Upper lobe of left lung (tissue), 6 donors: ENCODE measurements at places on chromosomes 3 and 15.
A peak's percentile ranks its signal among the peaks of the same experiment; 100 is the strongest.

GRCh38 chr3:50512131-50512530 is 8.7 kb upstream of the CACNA2D2 start:
- no peak for DNase-seq
- peaks cover 19% of the 10 kb centered on the region for H3K4me1 ChIP-seq
- no peak overlapping the region for H3K4me3 ChIP-seq
- H3K27ac ChIP-seq, result no peak overlapping the region

- no peak overlapping the region for H3K4me3 ChIP-seq
- DNase-seq, result no peak
Observed at GRCh38 chr3:30400926-30401325, 205.5 kb upstream of the TGFBR2 start.

- no peaks in the 10 kb centered on the region for H3K27me3 ChIP-seq
- H3K4me3 ChIP-seq, result no peak overlapping the region
- H3K27ac ChIP-seq, result no peak overlapping the region
- no peaks in the 10 kb centered on the region for H3K36me3 ChIP-seq
- no peak for DNase-seq
Observed at GRCh38 chr15:68678746-68679145, 100.0 kb downstream of the CORO2B start.

- H3K27me3 ChIP-seq, result no peaks in the 10 kb centered on the region
- no peak overlapping the region for H3K4me3 ChIP-seq
Observed at GRCh38 chr15:39695793-39696192, 86.8 kb downstream of the FSIP1 start.

DNA sequence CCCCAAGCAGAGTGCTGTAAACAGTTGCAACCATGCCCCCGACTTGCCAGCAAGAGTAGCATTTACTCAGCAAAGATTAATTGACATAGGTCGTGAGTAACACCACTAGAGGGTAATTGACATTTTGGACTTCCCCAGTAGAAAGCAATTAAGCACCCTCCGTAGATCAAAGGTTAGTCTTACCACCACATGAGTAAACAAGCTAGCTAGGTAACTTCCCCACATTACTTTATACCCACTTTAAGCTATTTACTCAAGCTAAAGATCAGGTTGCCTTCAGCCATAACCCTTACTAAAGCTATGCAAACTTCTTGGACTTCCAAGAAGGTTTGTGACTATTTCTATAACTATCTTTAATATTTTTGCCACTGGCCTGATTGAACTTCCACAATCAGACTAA is 1072.7 kb downstream of the OTOL1 start:
- H3K4me3 ChIP-seq, result no peak overlapping the region
- no peaks in the 10 kb centered on the region for H3K4me1 ChIP-seq
- H3K27me3 ChIP-seq, result no peaks in the 10 kb centered on the region
- no peak for DNase-seq
- H3K36me3 ChIP-seq, result no peaks in the 10 kb centered on the region

- no peaks in the 10 kb centered on the region for H3K4me1 ChIP-seq
- H3K4me3 ChIP-seq, result no peak overlapping the region
- no peak for DNase-seq
Observed at GRCh38 chr3:172307141-172307560, 141.1 kb downstream of the GHSR start.

- no peak overlapping the region for H3K4me3 ChIP-seq
- H3K4me1 ChIP-seq, result peaks cover 23% of the 10 kb centered on the region
- H3K36me3 ChIP-seq, result no peaks in the 10 kb centered on the region
- DNase-seq, result no peak
- no peaks in the 10 kb centered on the region for H3K27me3 ChIP-seq
Observed at GRCh38 chr15:99580076-99580475, 14.3 kb downstream of the MEF2A start.

GRCh38 chr3:176595307-176595706 is 602.0 kb downstream of the TBL1XR1 start:
- H3K4me1 ChIP-seq, result no peaks in the 10 kb centered on the region
- no peak overlapping the region for H3K4me3 ChIP-seq
- H3K36me3 ChIP-seq, result no peaks in the 10 kb centered on the region
- H3K27ac ChIP-seq, result no peak overlapping the region

GRCh38 chr15:58546066-58546591 is 114.3 kb downstream of the LIPC start:
- H3K27me3 ChIP-seq, result no peaks in the 10 kb centered on the region
- DNase-seq, result no peak
- no peak overlapping the region for H3K4me3 ChIP-seq
- H3K27ac ChIP-seq, result no peak overlapping the region
- H3K4me1 ChIP-seq, result no peaks in the 10 kb centered on the region

GRCh38 chr3:53150247-53151085 is 10.5 kb upstream of the PRKCD start:
- peaks cover 32% of the 10 kb centered on the region for H3K4me1 ChIP-seq
- no peaks in the 10 kb centered on the region for H3K27me3 ChIP-seq
- peak overlapping the region; percentile 45 for H3K27ac ChIP-seq
- no peak for DNase-seq
- H3K4me3 ChIP-seq, result no peak overlapping the region
- H3K36me3 ChIP-seq, result no peaks in the 10 kb centered on the region

GRCh38 chr3:64900617-64901521 is 213.1 kb upstream of the ADAMTS9 start:
- no peaks in the 10 kb centered on the region for H3K4me1 ChIP-seq
- no peaks in the 10 kb centered on the region for H3K36me3 ChIP-seq
- no peak overlapping the region for H3K27ac ChIP-seq
- DNase-seq, result no peak
- H3K4me3 ChIP-seq, result no peak overlapping the region
- no peaks in the 10 kb centered on the region for H3K27me3 ChIP-seq

DNA sequence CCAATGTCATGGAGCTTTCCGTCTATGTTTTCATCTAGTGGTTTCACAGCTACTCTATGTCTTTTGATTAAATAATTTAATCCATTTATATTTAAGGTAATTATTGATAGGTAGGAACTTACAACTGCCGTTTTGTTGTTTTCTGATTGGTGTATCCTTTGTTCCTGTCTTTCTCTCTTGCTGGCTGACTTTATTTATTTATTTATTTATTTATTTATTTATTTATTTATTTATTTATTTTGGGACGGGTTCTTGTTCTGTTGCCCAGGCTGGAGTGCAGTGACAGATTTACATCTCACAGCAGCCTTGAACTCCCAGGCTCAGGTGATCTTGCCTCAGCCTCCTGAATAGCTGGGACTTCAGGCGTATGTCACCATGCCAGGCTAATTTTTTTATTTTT is 299.2 kb upstream of the COL8A1 start:
- no peaks in the 10 kb centered on the region for H3K36me3 ChIP-seq
- H3K4me3 ChIP-seq, result no peak overlapping the region
- no peaks in the 10 kb centered on the region for H3K4me1 ChIP-seq
- no peaks in the 10 kb centered on the region for H3K27me3 ChIP-seq
- DNase-seq, result no peak
- no peak overlapping the region for H3K27ac ChIP-seq

DNA sequence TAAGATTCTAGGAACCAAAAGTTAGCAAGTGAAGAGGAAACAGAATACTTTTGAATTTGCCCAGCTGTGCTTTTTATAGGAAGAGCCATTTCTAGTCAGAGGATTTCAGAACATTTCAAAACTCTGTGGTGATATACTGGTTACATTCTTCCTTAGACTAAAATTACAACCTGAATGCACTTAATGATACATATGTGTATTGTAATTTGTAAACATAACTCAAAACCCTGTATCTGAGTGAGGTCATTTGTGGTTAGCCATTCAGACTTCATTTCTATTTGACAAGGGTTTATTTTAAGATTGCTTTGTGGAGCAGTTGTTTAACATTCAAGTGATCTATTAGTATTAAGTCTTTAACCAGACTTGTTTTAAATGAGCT is 59.4 kb upstream of the TRIM71 start:
- no peaks in the 10 kb centered on the region for H3K4me1 ChIP-seq
- no peak overlapping the region for H3K27ac ChIP-seq
- H3K27me3 ChIP-seq, result no peaks in the 10 kb centered on the region
- H3K4me3 ChIP-seq, result no peak overlapping the region

- no peaks in the 10 kb centered on the region for H3K4me1 ChIP-seq
- no peaks in the 10 kb centered on the region for H3K36me3 ChIP-seq
- no peak overlapping the region for H3K27ac ChIP-seq
- H3K4me3 ChIP-seq, result no peak overlapping the region
- DNase-seq, result no peak
Observed at GRCh38 chr15:77393471-77393840, 26.4 kb downstream of the PEAK1 start.

- no peak overlapping the region for H3K27ac ChIP-seq
- no peak for DNase-seq
- H3K4me3 ChIP-seq, result no peak overlapping the region
- no peaks in the 10 kb centered on the region for H3K36me3 ChIP-seq
Observed at GRCh38 chr3:7254251-7254650, 393.3 kb downstream of the GRM7 start.

GRCh38 chr3:122960652-122961051 is 66.9 kb downstream of the SEMA5B start:
- no peaks in the 10 kb centered on the region for H3K36me3 ChIP-seq
- no peak overlapping the region for H3K4me3 ChIP-seq
- H3K27ac ChIP-seq, result no peak overlapping the region
- no peak for DNase-seq

DNA sequence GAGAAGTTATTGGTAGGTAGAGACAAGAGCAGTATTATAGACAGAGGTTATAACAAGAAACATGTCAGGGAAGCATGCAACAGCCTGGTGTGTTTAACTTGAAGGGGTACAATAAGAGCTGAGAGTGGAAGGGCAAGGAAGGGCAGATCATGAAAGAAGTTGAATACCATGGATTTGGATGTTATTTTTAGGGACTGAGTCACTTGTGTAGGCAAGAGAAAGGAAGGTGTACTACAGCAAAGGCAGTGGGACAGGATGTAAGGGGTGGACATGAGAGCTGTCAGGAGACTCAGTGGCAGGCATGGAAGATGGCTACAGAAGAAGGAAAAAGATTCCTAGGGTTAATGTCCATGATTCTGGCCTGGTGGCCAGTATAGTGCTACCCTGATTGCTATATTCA is 66.4 kb downstream of the TFG start:
- no peaks in the 10 kb centered on the region for H3K27me3 ChIP-seq
- H3K36me3 ChIP-seq, result no peaks in the 10 kb centered on the region
- no peak overlapping the region for H3K27ac ChIP-seq

GRCh38 chr15:54576298-54576935 is 598.2 kb downstream of the UNC13C start:
- H3K27me3 ChIP-seq, result no peaks in the 10 kb centered on the region
- H3K4me1 ChIP-seq, result no peaks in the 10 kb centered on the region
- H3K36me3 ChIP-seq, result no peaks in the 10 kb centered on the region
- H3K27ac ChIP-seq, result no peak overlapping the region

DNA sequence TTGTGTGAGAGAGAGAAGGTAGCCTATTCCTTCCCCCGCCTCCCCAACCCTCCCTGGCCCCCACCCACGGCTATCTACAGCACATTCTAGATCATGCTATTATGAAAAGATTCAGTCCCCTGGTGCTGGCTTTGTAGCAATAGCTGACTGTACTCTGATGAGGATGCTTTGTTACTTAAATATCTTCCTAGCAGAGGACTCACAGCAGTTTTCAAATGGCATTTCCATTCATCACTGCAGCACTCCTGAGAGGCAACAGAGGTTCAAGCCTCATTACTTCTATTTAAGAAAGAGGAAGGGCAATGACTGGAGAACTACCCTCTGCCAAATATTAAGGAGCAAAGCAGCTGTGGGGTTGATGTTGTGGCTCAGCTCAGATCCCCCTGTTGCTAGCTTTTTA is 61.0 kb downstream of the LRRN1 start:
- H3K27ac ChIP-seq, result no peak overlapping the region
- H3K27me3 ChIP-seq, result no peaks in the 10 kb centered on the region
- DNase-seq, result no peak
- no peaks in the 10 kb centered on the region for H3K4me1 ChIP-seq
- no peak overlapping the region for H3K4me3 ChIP-seq
- no peaks in the 10 kb centered on the region for H3K36me3 ChIP-seq

DNA sequence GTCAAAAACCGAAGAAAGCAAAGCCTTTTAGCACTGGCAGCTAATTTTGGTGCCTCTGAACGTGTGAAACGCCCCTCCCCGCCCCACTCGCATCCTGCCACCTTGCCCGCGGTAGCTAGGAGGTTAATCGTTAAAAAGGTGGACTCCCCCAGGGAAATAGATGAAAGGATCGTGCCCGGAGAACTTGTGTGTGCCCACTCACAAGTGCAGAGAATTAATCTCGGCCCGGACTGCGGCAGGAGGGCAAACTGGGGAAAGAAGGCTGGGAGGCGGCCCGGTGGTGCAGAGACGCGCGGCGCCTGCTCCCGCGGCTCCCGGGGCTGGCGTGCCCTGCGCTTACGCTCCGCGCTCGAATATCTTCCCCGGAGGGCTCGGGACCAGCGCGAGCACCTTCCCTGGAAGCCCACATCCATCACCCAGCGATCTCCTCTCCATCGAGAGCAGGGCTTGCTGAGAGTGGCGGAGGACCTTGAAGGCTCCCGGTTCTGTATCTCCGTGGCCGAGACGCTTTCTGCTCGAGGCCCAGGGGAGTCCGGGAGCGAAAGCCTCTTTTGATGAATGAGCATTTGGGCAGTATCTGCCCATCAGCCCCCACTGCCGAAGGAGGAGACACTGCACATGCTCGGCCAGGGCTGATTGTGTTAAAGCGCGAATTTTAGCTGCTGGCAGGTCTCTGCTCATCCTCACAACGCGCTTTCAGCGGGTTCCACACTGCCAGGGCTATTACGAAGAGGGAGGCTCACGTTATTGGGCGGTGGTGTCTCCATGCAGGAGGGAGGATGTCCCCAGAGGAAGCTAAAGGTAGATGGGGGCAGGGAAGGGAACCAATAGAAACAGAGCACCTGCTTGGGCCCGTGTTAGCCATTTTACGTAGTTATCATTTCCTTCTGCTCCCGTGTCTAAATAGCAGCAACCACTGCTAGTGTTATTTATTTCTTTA is 1.3 kb upstream of the SPTSSB start:
- DNase-seq, result peak; percentile 79
- H3K27me3 ChIP-seq, result peaks cover 15% of the 10 kb centered on the region
- peaks cover 17% of the 10 kb centered on the region for H3K4me1 ChIP-seq
- no peaks in the 10 kb centered on the region for H3K36me3 ChIP-seq
- H3K27ac ChIP-seq, result no peak overlapping the region

DNA sequence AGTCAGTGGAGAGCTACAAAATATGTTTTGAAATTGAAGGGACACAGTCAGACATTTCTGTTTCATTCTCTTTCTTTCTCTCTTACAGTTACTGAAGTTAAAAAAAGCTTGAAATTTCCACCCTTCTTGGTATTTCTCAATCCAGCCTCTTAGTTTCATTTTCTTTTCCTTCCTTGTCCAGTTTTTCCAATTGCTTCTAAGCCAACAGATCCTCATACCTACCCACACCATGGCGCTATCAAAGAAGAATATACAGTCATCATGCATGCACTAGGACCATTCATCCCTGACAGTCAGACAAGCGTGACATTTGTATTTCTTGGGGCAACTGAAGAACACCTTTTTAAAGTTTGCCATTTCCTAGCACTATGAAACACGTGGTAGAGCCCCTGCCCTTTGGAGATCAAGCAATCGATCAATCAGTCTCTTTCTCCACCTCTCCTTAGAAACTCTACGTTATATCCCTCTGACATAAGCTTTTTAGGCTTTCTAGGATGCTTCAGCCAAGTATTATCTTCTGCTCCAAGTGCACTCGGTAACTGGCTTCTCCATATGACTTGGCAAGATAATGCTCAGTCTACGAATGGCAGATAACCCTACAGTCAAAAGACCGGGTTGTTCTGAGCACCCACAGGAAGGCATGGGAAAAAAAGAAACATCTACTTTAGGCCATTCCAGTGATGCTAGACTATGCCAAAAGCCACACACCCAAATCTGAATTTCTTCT is 65.4 kb downstream of the FBN1 start:
- H3K4me1 ChIP-seq, result no peaks in the 10 kb centered on the region
- H3K36me3 ChIP-seq, result no peaks in the 10 kb centered on the region
- no peak overlapping the region for H3K4me3 ChIP-seq
- H3K27me3 ChIP-seq, result no peaks in the 10 kb centered on the region
- no peak overlapping the region for H3K27ac ChIP-seq

- H3K27ac ChIP-seq, result peak overlapping the region; percentile 94
- peaks cover 57% of the 10 kb centered on the region for H3K4me1 ChIP-seq
- no peak for DNase-seq
- H3K4me3 ChIP-seq, result peak overlapping the region; percentile 67
- no peaks in the 10 kb centered on the region for H3K27me3 ChIP-seq
- H3K36me3 ChIP-seq, result peaks cover 4% of the 10 kb centered on the region
Observed at GRCh38 chr3:49803465-49804140, 542 bp downstream of the INKA1 start.
